ENCODE measurements at places on chromosomes 4 and X.
A peak's percentile ranks its signal among the peaks of the same experiment; 100 is the strongest.

GRCh38 chr4:76435528-76436319, 695 bp downstream of the SHROOM3 start:
- DNase-seq: no peak

- DNase-seq: no peak
Observed at GRCh38 chr4:180850318-180850940, 1392.8 kb upstream of the TENM3 start.

DNA sequence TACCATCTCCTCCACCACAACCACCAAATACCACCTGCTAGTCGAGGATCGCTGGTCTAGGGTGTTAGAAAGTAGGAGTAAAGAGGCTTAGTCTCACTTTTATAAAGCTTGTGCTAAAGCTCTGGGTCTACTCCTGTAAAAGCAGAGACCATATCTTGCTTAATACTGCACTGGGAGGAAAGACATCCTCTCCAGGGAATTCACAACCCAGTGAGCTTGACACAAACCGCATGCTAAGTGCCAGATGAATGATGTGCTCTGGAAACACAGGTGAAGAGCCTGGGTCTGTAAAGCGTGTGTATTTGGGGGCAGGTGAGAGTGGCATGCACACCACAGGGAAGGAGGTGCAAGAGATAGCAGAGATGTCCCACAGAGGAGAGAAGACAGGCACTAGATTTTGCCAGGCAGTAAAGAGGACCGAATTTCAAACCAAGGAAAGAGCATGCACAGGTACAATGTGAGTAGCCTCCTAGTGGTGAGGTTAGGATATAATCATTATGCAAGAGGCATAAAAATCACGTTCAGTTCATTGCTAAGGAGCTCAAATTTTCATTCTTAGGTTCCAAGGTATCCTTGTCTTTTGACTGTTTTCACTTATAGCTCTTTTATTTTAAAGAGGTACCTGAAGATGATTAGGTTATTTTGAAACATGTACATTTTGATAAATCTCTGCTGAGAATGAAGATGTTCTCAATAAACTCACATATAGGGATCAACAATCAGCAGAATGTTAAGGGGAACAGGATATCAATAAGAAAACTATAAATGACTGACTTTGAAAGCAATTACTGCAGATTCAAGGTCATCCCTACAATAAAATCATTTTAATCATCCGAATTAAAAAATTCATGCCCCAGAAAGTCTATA, 20.7 kb downstream of the TAPT1 start:
- no peak for DNase-seq

GRCh38 chr4:133161570-133162295, 12.6 kb downstream of the PCDH10 start:
- no peak for DNase-seq

GRCh38 chrX:119036107-119037029, 36.4 kb upstream of the CT47C1 start:
- no peak for DNase-seq

- DNase-seq: no peak
Observed at GRCh38 chr4:57039345-57039744, 60.6 kb downstream of the POLR2B start.

DNA sequence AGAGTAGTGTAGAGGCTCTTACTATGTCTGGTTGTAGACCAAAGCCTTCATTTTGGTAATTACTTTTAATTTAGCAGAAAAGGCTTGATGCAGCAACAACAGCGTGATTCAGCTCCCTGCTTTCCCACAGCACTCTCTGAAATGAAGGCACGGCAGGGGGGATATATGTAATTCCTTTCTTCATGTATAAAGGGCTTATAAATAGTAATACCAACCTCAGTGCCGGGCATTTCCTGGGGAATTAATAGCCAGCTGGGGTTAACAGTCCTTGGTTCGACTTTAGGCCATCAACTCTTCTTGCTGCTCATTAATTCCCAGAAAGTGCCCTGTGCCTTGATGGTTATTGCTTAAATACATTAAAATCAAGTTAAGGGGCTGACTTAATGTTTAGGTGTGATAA, 669.0 kb downstream of the ZNF674 start:
- no peak for DNase-seq

- no peak for DNase-seq
Observed at GRCh38 chr4:10437735-10438134, 19.5 kb downstream of the ZNF518B start.

DNA sequence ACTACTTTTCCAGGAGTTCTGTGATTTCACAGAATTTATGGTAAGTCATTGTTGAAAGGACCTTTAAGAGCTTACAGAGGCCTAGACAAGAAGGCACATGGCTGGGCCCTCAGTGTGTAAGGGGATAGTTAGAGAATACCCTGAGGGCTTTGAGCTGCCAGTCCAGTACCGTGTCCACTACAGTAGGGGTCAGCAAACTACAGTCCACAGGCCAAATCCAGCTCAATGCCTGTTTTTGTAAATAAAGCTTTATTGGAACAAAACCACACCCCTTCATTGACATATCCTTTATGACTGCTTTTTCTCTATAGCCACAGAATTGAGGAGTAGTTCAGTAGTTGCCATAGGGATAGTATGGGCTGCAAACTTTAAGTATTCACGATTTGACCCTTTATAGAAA, 176.2 kb downstream of the MID1 start:
- DNase-seq: no peak

- no peak for DNase-seq
Observed at GRCh38 chr4:98803251-98803650, 125.7 kb downstream of the EIF4E start.

DNA sequence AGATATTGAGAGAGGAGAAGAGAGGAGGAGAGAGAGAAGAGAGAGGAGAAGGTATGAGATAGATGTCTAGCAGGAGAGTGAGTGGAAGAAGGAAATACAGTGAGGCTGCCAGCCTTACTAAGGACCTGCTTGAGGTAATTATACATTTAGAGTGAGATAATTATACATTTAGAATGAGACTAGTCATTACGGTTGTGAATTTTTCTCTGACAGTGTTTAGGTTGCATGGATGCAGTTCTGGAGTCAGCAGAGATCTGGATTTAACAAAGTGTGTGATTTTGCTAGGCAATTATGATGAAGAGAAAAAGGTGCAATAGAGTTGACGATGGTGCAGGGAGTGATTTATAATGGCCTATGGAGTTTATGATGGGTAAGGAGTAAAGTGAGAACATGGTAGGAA, 187.1 kb upstream of the ARX start:
- no peak for DNase-seq

GRCh38 chrX:40719218-40719617, 16.1 kb downstream of the MED14 start:
- DNase-seq: no peak

- DNase-seq: no peak
Observed at GRCh38 chr4:44675366-44675765, 2.9 kb upstream of the GUF1 start.

DNA sequence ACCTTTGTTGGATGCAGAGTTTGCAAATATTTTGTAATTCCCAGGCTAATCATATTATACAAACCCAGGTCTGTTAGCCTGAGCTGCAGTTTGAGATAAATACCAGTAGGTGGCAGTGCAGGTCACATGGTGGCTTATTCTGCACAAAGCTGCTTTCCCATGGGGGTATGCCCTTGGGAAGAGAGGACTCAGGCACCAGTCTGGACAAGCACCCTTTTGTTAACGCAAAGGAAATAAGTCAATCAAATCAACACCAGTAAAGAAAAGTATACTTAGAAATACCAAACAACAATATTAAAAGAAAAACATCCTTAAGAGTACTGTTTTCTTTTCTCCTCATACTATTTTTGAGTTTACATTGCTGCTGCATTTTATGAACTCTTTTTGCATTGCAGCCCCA, 389.0 kb upstream of the ZFP42 start:
- no peak for DNase-seq

GRCh38 chrX:16606142-16606720, 43.7 kb upstream of the S100G start:
- no peak for DNase-seq

GRCh38 chr4:140351093-140352075, 22.1 kb upstream of the SCOC start:
- DNase-seq: no peak

DNA sequence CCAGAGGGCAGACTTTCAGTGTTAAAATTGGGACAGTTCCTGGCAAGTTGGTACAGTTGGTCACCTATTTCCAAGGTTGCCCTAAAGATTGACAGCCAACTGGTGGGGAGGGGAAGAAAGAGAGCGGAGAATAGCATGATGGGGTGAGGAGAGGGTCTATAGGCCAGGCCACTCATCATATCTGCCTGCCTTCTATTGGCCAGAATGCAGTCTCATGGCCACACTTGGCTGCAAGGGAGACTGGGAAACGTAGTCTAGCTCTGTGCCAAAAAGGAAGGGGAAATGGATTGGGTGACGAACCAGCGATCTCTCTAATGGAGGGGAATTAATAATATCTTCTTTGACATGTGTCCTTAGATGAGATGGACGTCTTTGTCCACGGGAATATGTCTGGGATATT, 197.4 kb upstream of the ATP6AP2 start:
- no peak for DNase-seq

DNA sequence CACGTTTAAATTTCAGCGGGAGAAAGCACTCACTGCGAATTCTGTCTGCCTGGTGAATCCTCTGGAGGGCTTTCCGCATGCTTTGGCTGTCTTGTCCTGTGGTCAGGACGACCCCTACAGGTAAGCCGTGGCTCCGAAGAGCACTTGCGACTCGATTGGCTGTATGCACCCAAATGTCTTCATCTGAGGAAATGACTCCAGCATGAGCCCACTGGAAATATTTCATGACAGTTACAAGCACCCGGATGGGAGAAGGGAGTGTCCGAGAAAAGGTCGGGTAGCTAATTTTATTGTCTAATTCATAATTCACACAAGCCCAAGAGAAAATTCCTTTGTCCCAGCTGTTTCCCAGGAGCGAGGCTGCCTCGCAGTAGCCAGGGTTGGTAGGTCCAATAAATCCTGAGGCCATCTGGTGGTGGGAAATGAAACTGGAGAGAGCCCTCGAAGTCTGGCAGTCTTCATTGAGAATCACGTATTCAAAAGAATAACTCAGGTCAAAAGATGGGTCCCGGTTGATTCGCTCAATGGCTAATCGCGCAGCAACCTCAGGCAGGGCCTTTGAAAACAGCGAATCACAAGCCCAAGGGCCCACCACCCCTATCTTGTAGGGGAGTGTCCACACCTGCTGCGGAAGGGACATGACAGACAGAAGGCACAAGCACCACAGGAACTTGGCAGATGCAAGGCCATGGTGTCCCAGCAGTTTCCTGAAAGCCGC, 6.6 kb downstream of the GUCY2F start:
- peak; percentile 2 for DNase-seq

GRCh38 chrX:129939986-129940385, 34.0 kb downstream of the UTP14A start:
- DNase-seq: no peak

GRCh38 chr4:56028165-56028564, 79.4 kb downstream of the CEP135 start:
- no peak for DNase-seq

DNA sequence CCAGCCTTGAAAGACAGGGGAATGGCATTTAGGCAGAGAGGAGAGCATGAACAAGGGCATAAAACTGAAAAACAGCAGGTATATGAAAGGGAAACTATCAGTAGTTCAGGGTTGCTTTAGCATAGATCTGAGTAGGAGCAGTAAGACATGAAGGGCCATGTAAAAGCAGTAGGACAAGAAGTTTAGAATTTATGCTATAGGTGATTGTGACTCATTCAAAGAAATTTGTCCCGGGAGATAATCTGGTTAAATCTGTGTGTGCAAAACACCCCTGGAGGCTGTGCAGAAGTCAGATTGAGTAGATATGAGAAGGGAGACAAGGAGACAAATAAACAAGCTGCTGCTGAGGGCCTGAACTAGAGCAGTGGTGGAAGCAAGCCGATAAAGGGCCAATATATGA, 109.1 kb upstream of the BMP3 start:
- no peak for DNase-seq

GRCh38 chrX:150587585-150588503, 19.4 kb downstream of the MTM1 start:
- no peak for DNase-seq

GRCh38 chrX:143633461-143634308, 2.2 kb downstream of the SLITRK4 start:
- DNase-seq: no peak

DNA sequence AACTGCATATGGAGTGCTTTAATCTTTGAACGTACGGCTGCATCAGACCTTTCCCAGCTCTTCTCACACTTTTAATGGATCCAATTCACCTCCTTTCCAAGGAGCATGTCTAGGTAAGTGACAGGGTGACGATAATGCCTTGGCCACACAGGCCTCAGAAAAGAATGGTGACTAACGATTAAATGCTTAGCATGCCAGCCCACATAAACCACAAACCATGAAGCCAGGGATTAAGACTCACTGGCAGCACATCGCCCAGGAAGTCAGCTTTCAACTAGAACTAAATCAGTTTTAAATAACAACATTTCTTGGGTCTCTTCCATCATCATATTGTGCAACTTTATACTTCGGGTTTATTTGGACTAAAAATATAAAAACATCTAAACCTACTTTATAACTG, 28.7 kb downstream of the INPP4B start:
- DNase-seq: no peak

DNA sequence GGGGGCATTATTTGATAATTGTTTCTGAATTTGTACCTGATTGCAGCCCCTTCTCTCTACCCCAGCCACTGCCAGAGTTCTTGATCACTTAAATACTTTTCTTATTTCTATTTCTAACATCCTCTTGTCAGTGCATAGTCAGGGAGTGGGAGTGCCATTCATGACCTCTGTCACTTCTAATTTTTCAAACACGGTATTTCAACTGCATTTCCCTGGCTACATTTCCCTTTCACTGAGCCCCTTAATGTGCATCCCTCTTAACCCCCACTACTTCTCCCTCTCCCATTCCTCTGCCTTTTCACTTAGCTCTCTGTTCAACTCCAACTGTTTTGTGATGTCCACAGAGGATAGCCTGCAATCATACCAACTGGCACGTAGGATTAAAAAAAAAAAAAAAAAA, 128.3 kb upstream of the NAP1L5 start:
- no peak for DNase-seq

DNA sequence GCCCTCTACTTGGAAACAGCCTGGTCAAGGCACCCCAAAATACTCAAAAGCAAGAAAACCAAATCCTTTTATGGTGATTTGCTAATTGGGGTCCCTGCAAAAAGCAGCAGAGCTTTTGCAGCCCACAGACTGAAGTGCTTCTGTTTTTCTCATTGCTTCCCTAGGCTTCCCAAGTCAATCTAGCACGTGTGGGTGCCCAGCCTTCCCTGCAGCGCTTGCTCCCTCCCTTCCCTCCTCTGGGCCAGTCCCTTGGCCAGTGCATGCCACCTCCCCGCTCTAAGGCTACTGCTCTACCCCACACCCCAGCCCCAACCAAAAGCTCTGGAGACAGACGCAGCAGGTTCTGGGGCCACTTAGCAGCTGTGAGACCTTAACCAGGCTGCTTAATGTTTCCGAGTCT, 53.6 kb downstream of the ANAPC4 start:
- no peak for DNase-seq

GRCh38 chrX:30935985-30936384, 46.9 kb upstream of the TAB3 start:
- no peak for DNase-seq

GRCh38 chrX:55486736-55487135, 2.9 kb downstream of the USP51 start:
- DNase-seq: peak; percentile 52
